ENCODE measurements at places on chromosomes 16 and 17.

GRCh38 chr16:81590714-81591544, 146.3 kb downstream of the CMIP start:
- DNase-seq: no peak

GRCh38 chr17:44642834-44643233, 13.4 kb upstream of the MEIOC start:
- no peak for DNase-seq

DNA sequence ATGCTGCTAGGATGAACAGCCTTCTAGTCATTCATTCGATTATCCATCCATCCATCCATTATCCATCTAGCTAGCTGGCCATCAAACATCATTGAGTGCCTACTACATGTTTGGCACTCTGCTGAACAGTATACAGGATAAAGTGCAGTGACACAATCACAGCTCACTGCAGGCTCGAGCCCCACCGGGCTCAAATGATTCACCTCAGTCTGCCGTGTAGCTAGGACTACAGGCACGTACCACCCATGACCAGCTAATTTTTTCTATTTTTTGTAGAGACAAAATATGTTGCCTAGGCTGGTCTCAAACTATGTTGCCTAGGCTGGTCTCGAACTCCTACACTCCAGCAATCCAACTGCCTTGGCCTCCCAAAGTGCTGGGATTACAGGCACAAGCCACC, 50.0 kb downstream of the SSH2 start:
- DNase-seq: no peak

- DNase-seq: peak; percentile 23
Observed at GRCh38 chr16:78990309-78990701, 610.2 kb downstream of the MAF start.

GRCh38 chr17:50021681-50022370, 26.8 kb upstream of the DLX3 start:
- DNase-seq: no peak

DNA sequence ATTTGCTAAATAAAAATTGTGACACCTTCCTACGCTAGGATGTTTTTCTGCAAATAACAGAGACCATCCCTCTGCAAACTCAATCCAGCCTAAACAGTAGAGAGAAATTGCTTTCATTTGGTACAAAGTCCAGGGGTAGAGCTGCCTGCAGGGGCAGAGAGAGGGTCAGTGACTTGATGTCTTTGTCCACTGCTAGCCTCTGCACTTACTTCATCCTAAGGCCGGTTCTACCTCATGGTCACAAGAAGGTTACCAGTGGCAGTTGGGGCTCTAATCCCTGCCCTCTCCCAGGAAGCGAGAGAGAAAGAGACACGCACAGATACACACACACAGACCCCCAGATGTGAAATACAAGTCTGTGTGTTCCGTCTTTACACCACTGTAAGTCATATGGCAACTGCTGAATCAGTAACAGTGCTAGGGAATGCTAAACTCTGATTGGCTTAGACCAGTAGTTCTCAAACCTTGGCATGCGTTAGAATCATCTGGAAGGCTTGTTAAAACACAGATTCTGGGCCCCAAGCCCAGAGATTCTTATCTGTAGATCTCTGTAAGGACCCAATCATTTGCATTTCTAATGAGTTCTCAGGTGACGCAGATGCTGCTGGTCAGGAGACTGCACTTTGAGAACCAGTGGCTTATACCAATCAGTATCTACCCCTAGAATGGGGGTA, 13.1 kb upstream of the LPCAT2 start:
- no peak for DNase-seq

DNA sequence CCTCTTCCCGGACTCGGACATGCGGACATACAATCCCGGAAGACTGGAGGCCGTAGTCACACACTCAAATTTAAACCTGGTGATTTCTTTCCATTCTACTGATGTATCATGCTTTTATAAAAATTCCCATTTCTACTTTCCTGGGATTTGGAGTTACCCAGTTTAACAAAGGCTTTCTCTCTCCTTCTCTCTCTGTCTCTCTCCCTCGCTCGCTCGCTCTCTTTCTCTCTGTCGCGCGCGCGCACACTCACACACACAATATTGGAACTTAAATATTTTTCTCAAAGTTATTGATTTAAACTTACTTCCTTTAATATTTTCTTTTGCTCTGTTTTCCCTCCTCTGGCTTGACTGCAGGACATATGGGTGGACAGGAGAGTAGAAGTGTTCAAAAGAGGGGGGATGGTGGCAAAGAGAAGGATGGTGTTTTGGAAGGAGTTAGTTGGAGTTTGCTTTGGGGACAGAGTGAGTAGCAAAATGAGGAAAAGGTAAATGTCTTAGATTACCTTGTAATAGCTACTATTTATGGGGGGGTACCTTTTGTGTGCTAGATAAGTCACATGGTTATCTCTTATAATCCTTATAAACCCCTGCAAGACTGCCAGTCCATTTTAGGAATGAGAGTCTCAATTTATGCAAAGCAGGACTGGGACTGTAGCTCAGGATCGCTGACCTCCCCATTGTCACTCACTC, 878 bp upstream of the TRIM25 start:
- no peak for DNase-seq

DNA sequence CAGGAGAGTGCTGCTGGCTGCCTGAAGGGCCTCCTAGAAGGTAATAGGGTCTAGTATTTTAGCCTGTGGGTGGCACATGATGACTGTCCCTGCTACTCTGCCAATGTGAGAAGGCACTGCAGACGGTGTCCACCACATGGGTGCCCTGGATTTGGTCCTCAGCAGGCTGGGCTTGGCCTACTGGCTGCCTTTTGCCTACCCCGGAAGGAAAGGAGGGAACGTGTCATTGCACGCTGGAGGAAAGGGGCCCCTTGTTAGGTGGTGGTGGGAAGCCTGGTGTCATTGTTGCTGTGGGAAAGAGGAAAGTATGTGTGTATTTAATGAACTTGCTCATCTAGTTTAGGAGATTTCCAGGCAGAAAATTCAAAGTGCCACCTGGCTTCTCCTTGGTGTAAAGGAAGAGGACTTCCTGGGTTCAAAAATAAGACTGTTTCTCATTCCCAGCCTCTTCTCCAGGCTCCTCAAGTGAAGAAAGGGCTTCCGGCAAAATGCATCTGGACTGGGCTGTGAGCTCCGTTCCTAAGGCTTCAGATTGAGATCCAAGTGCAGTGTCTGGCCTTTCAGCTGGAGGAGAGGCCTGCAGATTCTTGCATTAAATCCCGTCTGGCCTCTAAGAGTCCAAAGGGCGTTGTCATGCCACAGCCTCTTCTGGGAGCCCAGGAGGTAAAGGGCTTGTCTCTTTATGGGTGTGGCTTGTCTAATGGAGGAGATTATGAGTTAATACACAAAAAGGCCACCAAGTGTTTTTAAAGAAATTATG, 55.1 kb downstream of the RPTOR start:
- DNase-seq: no peak

- no peak for DNase-seq
Observed at GRCh38 chr17:31780483-31780882, 78.6 kb downstream of the COPRS start.

GRCh38 chr17:83177611-83178532, 98.5 kb downstream of the METRNL start:
- DNase-seq: no peak

DNA sequence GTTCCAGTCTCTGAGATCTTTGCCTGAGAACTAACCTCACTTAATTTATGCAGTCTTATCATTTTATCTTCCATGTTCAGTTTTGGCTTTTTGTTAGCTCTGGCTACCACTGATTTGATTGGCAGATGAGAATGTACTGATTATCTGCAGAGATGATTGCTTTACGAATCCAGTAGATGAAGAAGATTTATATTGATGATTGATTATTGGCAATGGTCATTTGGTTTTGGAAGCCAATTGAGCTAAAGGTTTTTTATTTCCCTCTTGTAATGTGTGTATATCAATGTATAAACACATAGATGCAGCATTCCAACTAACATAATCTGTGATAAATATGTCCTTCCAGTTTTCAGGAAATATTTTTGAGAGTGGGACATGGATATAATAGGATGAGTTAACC, 763.6 kb downstream of the CDH11 start:
- no peak for DNase-seq

DNA sequence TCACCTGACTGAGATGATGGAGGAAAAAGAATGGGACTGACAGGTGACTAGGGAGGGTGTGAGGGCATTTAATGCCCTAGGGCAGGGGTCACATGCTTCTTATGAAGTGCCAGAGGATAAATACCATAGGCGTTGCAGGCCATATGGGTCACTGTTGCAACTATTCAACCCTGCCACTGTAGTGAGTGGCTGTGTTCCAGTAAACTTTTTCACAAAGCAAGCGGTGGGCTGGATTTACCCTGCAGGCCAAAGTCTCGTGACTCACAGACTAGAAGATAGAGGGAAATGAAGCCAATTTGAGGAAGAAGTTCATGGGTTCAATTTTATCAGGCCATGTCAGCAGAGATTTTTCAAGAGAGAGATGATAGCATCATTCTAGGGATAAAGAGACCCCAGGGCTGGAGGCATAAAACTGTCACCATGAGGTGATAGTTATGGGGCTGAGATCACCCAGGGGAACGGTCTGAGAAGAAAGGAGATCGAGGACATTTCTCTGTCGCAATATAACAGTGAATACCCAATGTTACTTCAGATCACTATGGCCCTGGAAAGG, 8.6 kb downstream of the ARHGAP17 start:
- DNase-seq: no peak
